ENCODE measurements at places on chromosomes 4 and X.

DNA sequence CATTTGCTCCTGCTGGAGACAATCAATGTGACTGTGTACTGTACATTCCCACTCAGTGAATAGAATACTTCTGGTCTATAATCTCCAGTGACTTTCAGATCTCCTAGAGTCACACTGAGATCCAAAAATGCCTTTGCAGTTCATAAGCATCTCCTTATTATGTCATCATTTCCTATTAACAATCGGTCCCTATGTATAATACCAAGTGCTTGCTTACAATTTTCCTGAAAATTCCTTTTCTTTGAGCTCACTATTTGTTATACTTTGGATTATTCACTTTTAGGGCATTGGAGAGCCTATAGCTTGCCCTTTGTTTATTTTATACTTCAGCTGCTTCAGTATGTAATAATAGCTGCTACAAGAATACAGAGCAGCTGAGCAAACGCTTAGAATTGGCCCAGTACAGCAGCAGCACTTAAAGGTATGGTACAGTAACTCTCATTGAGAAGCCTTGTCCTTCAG, 313.0 kb downstream of the DCTD start:
- no peak for DNase-seq

- DNase-seq: no peak
Observed at GRCh38 chr4:956531-957230, 16.7 kb downstream of the DGKQ start.

DNA sequence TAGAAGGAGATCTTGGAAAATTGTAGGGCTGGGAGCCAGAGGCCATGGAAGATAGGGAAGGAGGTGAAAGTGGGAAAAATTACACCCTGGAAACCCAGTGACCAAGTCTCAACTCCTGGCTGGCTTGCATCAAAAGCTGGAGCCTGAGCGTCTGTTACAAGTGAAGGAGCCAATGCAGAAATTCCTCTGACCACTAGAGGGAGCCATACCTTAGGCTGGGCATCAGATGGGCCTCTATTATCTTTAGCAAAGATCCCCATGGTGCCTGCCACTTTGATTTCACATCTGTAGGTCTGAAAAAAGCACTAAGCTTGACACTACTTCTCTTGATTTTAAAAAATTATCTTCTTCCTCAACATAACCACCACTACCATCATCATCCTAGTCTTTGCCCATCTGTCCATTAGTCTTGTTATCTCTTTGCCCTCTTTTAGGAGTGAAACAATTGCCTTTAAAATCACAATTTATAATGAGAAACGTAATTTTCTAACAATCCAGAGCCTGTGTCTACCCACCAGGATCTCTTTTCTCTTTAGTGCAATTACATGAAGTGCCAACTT, 62.9 kb downstream of the ANAPC4 start:
- no peak for DNase-seq

GRCh38 chr4:83110970-83111750, 3.4 kb downstream of the PLAC8 start:
- no peak for DNase-seq
